ENCODE measurements at places on chromosomes 3 and 15.

DNA sequence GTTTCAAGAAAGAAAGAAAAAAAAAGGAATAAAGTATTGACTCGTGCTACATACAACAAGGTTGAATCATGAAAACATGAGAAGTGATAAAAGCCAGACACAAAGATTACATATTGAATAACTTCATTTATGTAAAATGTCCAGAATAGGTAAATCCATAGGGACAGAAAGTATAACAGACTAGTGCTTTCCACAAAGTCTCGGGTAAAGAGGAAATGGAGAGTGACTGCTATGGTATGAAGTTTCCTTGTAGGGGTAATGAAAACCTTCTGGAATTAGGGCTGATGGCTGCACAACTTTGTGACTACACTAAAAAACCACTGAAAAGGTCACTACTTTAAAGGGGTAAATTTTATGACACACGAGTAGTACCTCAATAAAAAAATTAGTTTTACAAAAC, 13.0 kb downstream of the LRRFIP2 start:
- no peak for DNase-seq

- DNase-seq = no peak
Observed at GRCh38 chr3:170558427-170558826, 27.4 kb downstream of the SLC7A14 start.

- no peak for DNase-seq
Observed at GRCh38 chr3:123781571-123782275, 102.4 kb downstream of the MYLK start.

DNA sequence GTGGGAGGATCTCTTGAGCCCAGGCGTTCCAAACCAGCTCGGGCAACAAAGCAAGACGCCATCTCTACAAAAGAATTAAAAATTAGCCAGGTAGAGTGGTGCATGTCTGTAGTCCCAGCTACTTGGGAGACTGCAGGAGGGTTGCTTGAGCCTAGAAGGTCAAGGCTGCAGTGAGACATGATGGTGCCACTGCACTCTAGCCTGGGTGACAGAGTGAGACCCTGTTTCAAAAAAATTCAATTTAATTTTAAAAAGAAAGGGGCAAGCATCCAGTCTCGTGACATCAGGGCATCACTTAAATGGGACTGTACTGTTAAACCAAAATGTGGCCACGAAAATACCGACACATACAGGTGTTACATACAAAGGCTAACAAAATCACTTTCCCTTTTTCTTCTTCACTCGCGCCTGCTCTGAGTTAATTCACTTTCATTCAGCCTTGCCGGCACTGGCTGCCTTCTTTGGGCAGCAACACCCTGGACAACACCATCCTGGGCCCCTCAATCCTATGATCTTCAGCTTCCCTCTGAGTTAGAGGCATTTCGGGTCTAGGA, 121.7 kb downstream of the LIPC start:
- DNase-seq = no peak

GRCh38 chr3:101069901-101070798, 76.9 kb upstream of the ABI3BP start:
- peak; percentile 35 for DNase-seq

- no peak for DNase-seq
Observed at GRCh38 chr15:63992300-63992699, 54.0 kb downstream of the DAPK2 start.

DNA sequence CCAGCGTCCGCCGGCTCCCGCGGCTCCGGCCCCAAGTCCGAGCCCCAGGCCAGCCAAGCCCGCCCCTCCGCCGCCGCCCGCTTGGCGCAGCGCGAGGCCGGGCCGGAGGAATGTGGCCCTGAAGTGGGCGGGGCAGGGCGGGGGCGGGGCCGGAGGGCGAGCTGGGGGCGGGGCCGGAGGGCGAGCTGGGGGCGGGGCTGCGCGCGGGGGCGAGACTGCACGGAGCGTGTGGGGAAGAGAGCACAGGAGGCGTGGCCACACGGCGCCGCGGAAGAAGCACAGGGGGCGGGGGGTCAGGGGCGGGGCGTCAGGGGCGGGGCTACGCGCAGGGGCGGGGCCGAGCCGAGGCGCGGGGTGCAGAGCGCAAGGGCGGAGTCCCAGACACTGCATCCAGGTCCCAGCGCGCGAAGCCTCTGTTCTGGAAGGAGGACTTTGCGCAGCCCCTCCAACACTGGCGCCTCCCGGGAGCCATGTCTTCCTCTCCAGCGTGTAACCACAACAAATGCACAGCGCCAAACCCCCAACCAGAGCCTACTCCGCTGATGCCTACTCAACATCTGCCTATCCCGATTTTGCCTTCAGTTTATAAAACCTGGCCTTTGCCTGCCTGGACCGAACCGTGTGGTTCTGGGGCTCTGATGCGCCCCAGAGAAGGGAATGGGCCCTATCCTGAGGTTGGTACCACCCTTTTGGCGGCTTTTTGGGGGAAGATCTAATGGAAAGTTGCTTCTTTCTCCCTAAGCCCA, 105.5 kb downstream of the IQSEC1 start:
- DNase-seq = peak; percentile 85

DNA sequence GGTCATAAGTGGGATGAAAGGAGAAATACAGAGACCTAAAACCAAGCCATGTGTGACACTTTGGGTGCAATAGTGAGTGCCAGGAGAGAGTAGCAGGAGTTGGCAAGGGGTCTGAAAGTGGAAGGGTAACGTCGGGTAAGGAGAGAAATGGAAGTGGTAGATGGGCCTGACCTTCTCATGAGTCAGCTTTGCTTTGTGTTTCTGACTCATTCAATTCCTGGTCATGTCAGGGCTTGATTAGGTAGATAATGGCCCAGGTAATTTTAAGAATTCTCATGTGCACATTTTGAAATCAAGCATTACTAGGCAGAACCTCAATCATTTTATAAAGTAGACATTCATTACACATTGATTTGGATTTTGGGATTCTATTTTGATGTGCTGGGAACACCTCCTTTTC, 262.5 kb downstream of the SOX2 start:
- DNase-seq = no peak

DNA sequence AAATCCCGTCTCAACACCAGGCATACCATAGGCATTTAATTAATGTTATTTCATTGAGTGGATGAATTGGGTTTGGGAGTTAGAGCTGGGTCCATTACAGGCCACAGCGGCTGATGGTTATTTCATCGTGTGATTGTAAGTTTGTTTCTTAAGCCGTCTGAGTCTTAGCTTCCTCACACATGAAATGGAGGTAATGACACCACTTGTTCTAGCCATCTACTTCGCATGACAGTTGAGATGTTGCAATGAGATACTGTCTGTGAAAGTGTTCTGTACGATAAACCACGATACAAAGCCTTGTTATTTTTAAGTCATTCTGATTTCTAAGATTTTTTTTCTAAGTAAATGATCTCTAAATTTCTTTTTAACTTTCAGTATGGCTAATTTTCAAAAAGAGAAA, 8.6 kb upstream of the TP63 start:
- no peak for DNase-seq

DNA sequence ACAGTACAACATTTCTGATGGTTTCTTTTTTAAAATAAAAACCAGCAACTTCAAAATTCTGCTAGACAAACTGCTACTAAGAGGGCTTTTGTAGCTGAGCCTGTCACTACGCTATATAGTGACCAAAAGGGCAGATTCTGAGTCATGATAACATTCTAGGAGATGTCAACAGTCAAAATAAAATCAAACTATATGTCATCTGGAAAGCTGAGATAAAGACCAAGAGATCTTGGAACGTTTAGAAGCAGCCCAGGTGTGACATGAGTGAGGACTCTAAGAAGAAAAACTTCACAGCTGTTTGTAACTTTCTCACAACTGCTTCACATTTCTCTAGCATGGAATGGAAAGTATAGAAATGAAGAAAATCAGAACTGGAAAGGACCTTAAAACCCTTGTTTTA, 84.6 kb downstream of the FILIP1L start:
- DNase-seq = no peak

GRCh38 chr3:24428481-24428880, 66.2 kb downstream of the THRB start:
- no peak for DNase-seq

- DNase-seq = no peak
Observed at GRCh38 chr3:138114988-138115971, at the start of gene DZIP1L. DZIP1L (minus strand) TSS chr3:138115608; CDS start chr3:138103971, 11,637 bp downstream.

- DNase-seq = no peak
Observed at GRCh38 chr3:51605938-51606337, 65.1 kb upstream of the TEX264 start.

GRCh38 chr3:36494461-36495109, 114.3 kb downstream of the STAC start:
- DNase-seq = no peak

DNA sequence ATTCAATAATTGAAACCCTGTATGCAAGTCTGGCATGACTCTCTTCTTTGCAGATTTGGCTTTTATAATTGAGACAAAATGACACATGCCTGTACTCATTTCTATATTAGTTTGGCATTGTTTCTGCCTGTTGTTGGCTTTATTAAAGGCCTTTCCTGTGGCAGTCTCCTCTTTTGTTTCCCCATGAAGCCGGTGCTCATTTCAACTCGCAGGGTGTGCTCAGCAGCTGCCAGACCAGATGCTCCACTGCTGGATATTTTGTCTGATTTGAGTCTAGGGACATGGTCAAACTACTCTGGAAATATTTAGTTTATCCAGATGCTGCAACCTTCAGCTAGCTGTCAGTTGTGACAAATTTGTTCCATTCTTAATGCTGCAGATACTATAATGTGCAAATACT, 445.3 kb downstream of the NAALADL2 start:
- DNase-seq = no peak

- no peak for DNase-seq
Observed at GRCh38 chr3:36606871-36607765, 157.2 kb downstream of the DCLK3 start.

DNA sequence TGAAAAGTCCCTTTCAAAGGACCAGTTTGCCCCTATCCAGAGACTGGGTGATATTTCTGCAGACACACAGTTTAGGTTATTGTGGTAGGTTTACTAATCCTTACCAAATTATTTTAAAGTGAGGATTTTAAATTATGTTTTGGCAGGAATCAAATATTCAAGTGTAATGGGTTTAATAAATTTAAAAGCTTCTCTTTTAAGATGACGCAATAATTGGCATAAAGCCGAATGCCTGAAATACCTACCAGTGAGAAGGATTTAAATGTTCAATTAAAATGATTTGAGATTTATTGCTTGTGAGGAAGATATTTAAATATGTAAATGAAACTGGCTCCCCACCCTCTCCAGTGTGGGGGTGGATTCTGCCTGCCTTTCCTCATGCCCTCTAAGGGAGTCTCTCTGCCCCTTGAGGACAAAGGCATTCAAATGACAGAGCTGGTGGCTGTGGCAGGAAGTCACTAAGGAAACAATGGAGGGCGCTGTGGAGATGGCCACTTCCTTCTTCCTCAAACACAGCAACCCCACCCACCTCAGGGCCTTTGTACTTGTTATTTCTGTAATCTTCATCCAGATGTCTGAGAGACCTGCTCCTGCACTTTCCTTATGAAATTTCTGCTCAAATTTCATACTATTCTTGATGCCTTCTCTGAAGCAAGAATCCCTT, 131.7 kb downstream of the TNIK start:
- no peak for DNase-seq

GRCh38 chr3:46354478-46354877, 567 bp downstream of the CCR2 start:
- no peak for DNase-seq

GRCh38 chr3:13781417-13781816, 98.5 kb downstream of the WNT7A start:
- no peak for DNase-seq

DNA sequence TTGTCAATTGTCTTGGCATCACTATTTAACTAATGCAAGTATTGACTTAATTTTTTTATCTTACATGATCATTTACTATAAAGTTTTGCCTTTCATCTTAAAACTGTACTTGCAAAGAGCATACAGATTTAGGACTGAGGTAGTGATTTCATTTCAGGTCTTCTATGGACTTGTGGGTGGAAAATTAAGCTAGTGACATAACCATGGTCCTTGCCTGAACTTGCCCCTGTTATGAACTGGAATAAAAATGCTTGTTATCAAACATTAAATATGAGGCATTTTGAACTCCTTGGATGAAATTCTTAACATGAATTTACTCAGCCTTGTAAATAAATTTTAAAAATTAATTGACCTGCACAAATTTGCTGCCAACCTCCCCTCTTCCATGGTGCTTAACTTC, 712.0 kb downstream of the NAALADL2 start:
- no peak for DNase-seq

- no peak for DNase-seq
Observed at GRCh38 chr3:76969996-76970615, 69.8 kb upstream of the ROBO2 start.

DNA sequence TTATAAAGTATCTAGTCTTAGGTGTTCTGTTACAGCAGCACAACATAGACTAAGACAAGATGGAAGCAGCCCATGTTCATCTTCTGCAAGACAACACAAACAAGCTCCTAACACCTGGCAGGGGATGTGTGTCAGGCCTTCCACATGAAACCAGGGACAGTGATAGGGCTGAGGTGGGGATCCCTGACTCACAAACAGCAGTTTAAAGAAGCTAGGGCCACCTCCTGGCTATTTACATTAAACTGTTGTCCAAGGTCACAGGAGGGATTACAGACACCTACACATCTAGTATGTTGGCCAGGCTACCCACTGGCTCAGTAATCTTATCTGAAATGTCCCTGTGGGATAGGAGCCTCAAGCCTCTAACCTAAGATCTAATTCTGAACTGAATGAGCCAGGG, 211.3 kb downstream of the MINAR1 start:
- no peak for DNase-seq

- no peak for DNase-seq
Observed at GRCh38 chr3:177430653-177431052, 233.4 kb upstream of the TBL1XR1 start.

GRCh38 chr3:100087198-100087597, 27.1 kb downstream of the FILIP1L start:
- no peak for DNase-seq

GRCh38 chr3:23728601-23729117, 77.1 kb upstream of the UBE2E1 start:
- no peak for DNase-seq

- no peak for DNase-seq
Observed at GRCh38 chr3:157240408-157240807, 80.5 kb upstream of the CCNL1 start.

DNA sequence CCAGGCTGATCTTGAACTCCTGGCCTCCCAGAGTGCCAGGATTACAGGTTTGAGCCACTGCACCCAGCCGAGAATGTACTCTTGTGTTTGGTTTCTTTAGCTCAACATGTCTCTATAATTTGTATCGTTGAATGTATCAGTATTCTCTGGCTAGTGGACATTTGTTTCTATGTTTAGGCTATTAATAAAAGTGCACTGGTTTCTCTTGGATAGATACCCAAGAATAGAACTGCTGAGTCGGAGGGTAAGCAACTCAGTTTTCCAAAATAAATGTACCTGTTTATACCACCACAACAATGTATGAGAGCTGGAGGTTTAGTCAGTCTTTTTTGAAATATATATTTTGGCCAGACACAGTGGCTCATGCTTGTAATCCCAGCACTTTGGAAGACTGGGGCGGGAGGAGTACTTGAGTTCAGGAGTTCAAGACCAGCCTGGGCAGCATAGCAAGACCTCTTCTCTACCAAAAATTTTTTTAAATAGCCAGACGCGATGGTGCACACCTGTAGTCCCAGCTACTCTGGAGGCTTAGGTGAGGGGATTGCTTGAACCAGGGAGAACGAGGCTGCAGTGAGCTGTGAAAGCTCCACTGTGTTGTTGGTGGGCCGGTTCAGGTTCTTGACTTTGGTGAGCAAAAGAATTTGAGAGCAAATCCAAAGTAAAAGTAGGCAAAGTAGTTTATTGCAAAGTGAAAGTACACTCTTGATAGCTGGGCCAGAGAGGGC, 7.7 kb upstream of the IVD start:
- no peak for DNase-seq
